NCI-H82 (cell line): ENCODE measurements at places on chromosomes 12 and 14.
A peak's percentile ranks its signal among the peaks of the same experiment; 100 is the strongest.

- DNase-seq: peak; percentile 29
These were observed 9.7 kb upstream of the TUBA1A start for GRCh38 chr12:49198431-49199155.

GRCh38 chr12:28575593-28576205, 385.4 kb downstream of the CCDC91 start:
- DNase-seq: no peak

- peak; percentile 52 for DNase-seq
These were observed 72.3 kb upstream of the TMX1 start for GRCh38 chr14:51167587-51168214.

DNA sequence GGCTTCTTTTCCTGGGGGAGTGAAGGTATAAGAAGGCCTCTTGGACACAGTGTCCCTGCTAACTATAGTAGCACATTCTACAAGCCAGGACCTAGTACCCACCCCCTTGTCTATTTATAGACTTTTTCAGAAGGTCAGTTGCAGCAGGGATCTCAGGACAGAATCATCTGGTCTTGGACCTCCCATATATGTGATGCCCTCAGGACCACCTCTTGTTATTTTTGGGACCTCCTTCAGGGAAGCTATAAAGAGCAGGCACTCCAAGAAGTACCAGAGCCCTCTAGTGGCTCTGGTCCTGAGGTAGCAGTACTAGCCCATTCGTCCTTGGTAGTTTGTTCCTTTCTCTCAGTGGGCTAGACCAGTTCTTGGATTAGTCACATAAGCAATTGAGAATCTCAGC, 4.3 kb downstream of the COQ10A start:
- DNase-seq: peak; percentile 62

- no peak for DNase-seq
These were observed 33.4 kb downstream of the POLE start for GRCh38 chr12:132653567-132654290.

DNA sequence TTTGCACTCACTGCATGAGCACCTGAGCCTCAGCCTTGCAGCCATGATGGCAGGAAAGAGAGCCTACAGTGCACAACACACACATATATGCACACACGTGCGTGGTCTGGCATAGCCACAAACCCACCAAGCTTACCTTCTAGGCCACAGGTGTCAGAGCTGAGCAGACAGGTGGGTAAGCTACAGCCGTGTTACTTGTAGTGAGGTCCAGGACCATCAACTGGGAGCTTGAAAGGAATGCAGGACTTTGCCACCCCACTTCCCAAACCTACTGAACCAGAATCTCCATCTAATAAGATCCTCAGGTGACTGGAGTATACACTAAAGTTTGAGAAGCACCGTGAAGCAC, 2.7 kb downstream of the ASIC1 start:
- DNase-seq: no peak

DNA sequence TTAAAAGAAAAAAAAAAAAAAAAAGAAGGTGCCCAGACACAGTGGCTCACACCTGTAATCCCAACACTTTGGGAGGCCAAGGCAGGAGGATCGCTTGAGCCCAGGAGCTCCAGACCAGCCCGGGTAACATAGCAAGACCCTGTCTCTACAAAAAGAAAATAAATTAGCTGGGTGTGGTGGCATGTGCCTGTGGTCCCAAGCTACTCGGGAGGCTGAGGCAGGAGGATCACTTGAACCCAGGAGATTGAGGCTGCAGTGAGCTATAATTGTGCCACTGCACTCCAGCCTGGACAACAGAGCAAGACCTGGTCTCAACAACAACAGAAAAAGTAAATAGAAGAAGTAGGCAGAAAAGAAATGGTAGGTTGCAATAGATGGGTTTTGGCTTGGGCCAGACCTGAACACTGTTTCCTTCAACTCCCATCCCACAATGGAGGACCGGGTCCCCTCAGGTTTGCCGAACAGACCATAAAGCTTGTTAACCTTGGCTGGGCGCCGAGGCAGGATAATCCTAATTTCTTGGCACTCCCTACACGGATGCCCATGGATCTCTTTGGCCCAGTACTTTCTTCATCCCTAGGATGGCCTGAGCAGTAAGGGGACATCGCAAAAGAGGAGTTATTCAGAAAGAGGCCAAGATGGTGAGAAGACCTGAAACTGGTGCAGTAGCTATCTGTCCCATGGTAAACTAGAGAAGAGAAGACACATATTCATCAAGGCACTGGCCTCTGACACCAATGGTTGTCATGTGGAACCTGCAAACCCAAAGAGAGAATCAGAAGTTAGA, 165.5 kb upstream of the CCND2 start:
- DNase-seq: no peak

DNA sequence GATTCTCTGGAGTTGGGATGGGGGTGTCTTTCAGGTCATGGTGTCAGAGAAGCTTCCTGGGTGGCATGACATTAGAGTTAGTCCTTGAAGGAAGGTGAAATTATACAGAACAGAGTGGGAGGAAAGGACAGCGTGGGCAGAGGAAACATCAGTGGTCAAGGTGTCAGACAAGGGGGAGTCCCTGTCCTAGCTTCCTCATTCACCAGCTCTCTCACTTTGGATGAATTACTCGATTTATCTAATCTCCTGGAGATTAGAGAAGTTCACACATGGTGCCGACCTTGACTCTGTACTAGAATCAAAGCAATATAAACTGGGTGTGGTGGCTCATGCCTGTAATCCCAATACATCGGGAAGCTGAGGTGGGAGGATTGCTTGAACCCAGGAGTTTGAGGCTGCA, 492.9 kb downstream of the VRK1 start:
- DNase-seq: no peak

- DNase-seq: peak; percentile 39
These were observed 748 bp downstream of the MAPKAPK5 start for GRCh38 chr12:111842556-111843396.

GRCh38 chr14:50718949-50719348, 50.8 kb upstream of the SAV1 start:
- DNase-seq: peak; percentile 81

DNA sequence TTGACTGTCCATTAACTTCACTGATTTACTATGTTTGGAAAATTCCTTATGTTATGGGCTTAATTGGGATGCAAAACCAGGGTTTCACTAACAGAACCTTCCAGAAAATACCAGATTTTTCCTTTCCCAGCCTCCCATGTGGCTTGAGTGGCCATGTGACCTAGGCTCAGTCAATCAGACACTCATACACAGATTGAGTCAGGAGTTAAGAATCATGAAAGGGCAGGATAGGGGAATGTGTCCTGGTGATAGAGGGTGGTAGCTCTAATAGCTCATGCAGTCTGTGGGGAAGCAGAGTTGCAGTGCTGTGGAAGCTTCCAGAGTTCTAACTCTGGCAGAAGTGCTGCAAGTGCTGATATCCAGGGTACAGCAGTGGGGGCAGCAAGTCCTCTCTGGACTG, 134.1 kb upstream of the IFNG-AS1 start:
- DNase-seq: no peak

DNA sequence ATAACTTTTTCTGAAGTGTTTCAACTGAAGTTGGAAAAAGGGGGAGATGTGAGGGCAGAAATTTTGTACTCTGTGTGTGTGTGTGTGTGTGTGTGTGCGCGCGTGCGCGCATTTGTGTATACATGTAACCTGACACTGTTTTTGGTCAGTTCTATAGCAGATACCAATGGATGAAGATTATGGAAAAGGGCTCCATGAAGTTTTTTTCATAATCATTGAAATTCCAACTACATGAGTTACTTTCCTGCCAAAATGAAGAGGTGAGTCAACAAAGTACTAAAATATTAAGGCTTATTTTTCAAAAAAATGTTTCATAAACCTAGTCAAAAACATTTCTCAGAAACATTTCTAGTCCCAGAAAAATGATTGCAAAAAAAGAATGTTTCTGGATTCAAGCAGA, 25.7 kb upstream of the CERS5 start:
- DNase-seq: no peak

GRCh38 chr14:56796259-56796658, 14.0 kb downstream of the OTX2 start:
- DNase-seq: peak; percentile 83

DNA sequence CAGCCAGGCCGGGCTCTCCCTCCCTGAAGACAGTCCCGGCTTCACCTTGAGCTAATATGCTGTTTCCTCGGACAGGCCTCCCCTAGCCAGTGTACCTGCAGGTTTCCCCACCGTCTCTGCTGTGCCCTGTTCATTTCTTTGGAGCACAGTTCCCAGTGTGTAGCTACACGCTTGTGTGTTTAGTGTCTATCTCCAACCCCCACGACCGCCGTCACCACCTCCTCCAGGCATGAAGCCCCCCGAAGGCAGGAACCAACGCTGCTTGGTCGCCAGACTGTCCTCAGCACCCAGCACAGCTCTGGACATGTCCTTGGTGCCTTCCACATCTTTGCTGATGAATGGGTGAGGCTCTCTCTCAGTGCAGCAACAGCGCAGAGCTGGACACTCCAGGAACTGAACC, 26.2 kb upstream of the PLEKHG6 start:
- no peak for DNase-seq

DNA sequence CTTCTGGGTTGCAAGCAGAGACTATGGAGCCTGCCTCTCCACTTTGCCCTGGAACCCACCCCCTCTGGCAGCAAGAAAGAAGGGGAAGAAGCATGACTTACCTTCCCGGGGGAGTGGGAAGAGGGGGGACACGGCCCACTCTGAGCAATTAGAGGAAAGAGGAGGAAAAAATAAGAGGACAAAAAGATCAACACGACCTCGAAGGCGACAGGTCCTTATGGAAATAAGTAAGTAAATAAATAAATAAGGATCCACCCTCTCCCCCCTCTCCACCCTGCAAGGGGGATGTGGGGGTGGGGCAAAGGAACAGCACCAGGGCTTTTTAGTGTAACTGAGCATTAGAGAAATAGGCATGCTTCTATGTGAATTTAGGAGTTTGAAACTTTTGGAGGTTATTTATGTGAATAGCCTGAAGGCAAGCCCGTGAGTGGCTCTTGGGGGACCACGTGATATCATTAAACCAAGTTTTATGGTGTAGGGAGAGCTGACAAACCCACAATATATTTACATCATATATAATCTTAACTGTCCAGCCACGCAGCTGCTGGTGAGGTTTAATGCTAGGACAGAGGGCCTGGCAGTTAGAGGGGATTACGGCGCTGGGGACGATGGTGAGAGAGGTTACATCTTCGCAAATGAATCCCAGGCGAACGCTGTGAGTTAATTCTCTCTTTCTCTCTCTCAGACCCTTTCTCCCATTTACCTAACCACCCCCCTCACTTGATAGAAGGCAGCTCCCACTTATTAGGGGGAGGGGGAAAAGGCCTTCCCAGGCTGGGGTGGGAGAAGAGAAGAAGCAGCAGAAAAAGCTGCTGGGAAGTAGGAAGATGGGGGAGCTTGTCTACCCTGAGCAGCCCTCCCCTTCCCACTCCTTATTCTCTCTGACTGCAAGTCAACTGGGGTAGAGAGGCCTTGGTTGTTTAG, 4.8 kb downstream of the HOXC5 start:
- DNase-seq: peak; percentile 88

DNA sequence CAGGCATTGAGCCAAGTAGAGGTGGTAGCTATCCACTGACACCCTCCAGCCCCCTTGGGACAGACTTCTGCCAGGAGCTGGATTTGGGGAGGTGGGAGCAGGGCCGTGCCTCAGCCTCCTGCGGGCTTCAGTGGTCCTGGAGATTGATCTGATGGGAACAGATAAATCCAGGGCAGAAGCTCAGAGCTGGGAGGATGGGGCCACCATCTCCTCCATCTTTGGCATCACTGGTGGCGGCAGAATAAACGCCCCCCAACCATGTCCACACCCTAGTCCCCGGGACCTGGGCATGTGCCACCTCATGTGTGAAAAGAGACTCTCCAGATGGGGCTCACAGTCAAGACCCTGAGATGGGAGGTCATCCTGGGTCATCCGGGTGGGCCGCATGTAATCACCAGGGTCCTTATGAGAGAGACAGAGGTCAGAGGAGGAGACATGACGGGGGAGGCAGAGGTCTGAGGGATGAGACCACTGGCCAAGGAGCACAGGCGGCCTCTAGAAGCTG, 209.6 kb upstream of the RTL1 start:
- DNase-seq: no peak

- DNase-seq: no peak
These were observed 103.1 kb downstream of the SCN8A start for GRCh38 chr12:51694146-51694545.

DNA sequence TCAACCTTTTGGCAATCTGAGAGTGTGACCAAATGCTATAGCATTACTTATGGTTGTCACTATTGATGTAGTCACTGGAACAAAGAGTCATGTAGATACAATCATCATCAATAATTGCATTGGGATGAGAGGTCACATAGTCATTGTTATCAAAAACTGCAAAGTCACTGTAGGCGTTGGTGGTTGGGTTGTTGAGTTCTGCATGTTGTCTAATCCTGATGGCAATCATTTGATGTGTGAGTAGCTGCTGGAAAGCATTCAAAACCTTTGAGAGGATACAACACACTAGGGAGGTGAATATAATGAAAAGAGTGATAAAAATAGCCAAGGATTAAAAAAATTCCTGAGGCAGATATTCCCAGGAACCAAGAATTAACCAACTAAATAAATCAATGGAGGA, 214.7 kb upstream of the SYT10 start:
- DNase-seq: no peak

GRCh38 chr14:39212034-39212433, 21.7 kb upstream of the MIA2 start:
- DNase-seq: no peak

DNA sequence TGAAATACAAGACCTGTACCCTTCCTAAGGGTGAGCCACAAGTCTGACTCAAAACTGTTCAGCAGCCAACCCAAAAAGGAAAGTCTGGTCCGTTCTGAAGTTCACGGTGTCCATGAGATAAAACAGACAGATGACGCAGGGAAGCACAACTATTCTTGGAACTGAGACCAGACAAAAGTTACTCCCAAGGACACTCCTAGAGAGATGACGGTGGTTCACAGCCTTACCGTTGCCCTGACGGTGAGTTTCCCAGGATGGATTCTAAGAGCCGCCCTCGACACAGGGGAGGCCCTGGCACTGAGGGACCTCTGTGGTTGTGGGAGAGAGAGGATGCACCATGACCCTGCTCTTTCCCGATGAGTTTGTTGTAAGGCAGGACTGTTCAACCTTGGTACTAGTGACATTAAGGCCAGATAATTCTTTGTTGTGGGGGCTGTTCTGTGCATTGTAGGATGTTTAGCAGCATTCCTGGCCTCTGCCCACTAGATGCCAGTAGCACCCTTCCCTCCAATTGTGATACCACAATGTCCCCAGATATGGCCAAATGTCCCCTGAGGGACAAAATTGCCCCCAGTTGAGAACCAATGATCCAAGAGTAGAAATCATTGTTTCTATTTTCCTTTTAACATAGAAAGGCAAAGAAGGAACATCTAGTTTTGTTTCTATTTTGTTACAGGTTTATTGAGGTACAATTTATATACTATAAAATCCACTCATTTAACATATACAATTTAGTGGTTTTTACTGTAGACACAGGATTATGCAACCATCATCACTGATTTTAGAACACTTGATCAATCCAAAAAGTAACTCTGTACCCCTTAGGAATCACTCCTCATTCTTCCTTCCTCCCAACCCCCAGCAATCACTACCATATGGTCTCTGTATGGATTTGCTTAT, 23.0 kb downstream of the OR10P1 start:
- peak; percentile 46 for DNase-seq

- peak; percentile 45 for DNase-seq
These were observed 380.8 kb upstream of the RGS6 start for GRCh38 chr14:71551291-71551950.

GRCh38 chr14:54554401-54554800, 12.5 kb upstream of the SAMD4A start:
- peak; percentile 81 for DNase-seq

- DNase-seq: peak; percentile 36
These were observed 247.6 kb downstream of the RPAP3 start for GRCh38 chr12:47458279-47458678.
